Mucosa of gallbladder (tissue), 1 donor: ENCODE measurements at places on chromosomes 4 and X.

DNA sequence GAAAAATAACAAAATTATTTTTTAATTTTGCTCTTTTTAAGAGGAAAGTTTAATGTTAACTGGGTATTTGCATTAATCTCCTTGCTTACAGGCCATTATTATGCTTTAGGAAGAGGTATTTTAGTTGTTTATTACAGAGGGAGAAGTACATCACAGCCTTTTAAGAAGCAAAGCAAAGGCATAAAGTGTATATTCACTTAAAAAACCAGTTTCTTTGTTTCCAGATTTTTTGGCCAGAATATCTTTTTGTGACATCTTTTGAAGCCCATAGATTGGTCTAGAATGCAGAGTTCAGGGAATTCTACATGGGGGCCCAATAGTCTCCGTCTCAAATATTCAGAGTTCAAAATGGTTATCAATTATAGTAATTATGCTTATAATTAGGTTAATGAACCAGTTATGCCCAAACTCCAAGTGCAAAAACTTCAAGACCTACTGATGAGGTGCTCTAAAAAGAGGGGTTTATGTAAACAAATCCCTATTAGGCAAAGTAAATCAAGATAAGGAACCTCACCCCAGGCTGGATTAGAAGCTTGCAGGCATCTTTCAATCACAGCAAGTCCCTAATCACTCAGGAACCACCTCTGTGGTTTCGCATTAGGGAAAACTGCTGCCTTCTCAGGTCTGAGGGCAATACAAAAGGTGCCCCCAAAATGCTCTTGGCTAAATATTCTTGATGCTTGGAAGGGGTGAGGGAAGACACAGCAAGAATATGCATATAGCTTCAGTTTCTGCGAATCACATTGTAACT, 1.4 kb downstream of the CXXC4 start:
- DNase-seq = no peak

DNA sequence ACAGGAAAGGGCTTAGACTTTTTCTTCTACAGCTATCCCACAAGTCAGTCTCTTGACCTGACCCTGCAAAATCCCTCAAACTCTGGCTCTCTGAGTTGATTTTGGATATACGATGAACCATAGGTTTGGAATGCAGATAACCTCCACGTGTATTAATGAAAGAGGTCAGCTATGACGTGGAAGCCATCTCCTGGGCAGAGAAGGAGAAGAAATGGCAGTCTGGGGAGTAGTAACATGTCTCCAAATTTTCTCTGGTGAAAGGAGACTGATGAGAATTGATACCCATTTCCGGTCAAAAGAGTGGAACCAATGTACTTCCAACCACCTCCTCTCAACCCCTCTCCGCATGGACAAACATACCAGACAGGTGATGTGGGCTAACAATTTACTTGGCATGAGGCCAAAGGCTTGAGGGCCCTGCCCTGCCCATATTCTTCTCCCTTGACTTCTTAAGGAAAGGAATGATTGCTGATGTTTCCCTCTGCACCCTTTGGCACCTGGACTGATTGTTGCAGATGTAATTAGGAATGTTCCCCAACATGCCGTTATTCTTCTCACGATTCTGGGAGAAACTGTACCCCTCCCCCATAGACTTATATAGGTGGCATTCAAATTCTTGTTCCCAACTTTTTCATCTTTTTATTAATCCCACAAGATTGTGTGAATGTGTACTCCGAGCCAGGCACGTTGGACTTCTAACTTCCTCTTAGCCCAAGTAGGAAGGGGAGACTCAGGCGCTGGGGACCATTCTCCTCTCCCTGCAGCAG, 580 bp upstream of the PLS3 start:
- DNase-seq = no peak

DNA sequence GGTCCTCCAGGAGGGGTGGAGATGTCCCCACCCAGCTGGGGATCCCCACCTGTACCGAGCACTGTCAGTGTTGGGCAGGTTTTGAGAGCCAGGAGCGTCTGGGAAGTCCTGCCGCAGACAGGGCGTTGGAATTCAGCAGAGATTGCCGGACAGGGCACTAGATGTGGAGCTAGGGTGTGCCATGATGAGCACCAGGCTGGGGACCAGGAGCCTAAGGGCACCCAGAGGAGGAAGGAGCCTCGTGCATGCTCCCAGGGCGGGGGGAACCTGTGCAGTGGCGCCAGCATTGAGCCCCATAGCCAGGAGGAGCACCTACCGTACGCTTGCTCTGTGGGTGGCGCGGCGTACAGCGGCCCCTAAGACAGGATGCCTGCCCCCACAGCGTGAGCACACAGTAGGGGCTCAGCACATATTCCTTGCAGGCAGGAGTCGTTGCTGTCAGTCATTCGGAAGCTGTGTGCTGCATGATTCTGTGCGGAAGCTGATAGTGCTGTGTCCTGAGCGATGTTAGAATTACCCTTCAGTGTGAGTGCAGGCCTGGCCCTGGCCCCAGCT, 18.8 kb upstream of the TADA2B start:
- DNase-seq = no peak

GRCh38 chrX:154049209-154050112, 29.8 kb upstream of the IRAK1 start:
- DNase-seq = no peak

GRCh38 chr4:16893141-16893651, 5.2 kb downstream of the LDB2 start:
- DNase-seq = no peak

DNA sequence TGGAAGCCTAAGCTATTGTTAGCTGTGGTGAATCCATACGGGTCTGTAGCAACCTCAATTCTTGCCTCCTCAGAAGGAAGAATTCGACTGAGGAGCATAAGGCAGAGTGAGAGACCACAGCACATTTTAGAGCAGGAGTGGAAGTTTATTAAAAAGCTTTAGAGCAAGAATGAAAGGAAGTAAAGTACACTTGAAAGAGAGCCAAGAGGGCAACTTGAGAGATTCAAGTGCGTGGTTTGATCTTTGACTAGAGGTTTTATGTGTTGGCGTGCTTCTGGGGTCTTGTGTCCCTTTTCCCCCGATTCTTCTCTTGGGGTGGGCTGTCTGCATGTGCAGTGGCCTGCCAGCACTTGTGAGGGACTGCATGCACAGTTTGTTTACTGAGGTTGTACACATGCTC, 880.6 kb upstream of the INTU start:
- DNase-seq = no peak

GRCh38 chr4:180538384-180539057, 1704.7 kb upstream of the TENM3 start:
- DNase-seq = no peak

- no peak for DNase-seq
Measured at GRCh38 chr4:130922955-130923354, 1827.0 kb downstream of the C4orf33 start.
